ENCODE measurements at places on chromosomes 4 and X.
A peak's percentile ranks its signal among the peaks of the same experiment; 100 is the strongest.

DNA sequence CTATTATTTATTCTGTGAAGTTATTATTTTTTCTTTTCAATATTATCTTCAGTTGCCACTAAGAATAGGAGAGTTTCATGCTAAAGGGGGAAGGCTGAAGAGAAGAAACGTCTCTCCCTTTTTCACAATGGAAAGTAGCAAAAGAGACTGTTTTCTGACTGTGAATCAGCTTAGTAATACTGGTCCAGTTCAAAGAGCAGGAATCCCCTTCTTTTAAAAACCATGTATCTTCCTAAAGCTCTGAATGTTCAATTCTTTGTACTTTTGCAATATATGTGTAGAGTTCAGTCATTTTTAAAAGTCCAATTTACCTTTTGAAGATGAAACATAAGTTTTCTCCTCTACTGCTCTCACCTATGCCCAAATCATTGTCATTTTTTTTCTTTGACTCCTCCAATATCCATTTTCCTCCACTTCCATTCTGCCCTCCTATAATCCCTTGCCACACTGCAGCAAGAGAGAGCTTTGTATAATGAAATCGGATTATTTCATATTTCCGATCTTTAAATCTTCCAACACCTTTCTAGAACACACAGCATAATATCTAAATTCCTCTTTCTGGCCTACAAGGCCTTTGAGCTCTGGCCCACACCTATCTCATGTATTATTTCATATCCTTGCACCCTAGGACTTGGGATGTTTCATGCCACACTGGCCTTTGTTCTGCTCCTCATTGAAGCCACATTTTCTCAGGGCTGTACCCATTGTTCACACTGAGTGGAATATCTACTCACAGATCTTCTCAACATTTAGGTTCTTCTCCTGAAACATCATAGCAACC lies 195.3 kb downstream of the CAMK2D start:
- DNase-seq, result no peak

DNA sequence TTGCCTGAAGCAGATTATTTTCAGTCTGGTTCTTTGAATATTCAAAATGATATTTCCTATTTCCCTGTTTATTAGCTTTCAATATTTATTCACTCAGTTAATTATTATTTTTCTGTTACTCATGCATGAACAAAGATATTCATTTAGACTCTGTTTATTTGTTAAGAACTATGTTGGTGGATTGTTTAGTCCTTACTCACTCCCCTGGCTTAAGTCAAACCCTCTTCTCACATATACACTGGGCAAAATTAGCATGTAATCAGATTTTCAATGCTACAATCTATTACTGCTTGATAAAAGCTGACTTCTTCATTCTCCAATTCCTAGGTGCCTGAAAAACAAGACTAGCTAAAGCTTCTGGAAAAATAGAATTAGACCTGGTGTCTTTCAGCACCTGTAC lies 335.8 kb downstream of the FAT4 start:
- no peak for DNase-seq

DNA sequence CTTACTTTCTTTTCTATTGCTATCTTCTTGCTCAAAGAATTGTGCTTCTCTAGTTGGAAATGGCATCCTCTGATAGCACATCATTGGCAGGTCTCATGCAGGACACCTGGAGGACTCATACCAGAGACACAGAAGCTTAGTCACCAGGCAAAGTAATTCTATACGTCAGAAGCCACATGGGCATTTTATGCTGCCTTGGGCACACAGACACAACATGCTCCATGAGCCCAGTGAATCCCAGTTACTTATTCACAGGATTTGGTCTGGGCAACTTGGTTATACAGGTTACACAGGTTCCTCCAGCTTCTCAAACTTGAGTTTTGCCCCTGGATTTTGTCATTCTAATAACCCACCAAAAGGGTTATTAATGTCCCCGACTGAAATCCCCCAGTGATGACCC lies 7.1 kb downstream of the RASSF6 start:
- no peak for DNase-seq

- no peak for DNase-seq
Measured at GRCh38 chr4:124873361-124874171, 161.0 kb upstream of the ANKRD50 start.

- no peak for DNase-seq
Measured at GRCh38 chrX:143854006-143854405, 29.9 kb upstream of the UBE2NL start.

GRCh38 chr4:3388471-3389232 lies 53.1 kb upstream of the HGFAC start:
- DNase-seq, result peak; percentile 78

DNA sequence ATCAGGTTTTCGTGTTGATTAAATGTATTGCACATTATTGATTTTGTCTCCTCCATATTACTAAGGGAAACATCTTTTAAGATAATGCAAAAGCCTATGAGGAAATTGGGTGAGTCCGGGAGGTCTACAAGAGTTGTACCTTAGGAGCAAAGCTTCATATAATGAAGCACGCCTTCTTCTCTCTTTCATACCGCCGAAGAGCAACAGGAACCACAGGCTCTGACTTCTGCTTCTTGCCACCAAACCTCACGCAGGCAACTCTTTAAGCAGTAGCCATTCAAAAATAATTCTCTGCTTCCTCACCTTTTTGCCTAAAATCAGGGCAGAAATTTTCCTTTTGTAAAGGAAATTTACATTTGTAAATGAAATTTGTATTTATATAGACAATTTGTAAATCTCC lies 139.6 kb downstream of the SPRY1 start:
- DNase-seq, result no peak

- DNase-seq, result no peak
Measured at GRCh38 chr4:19913650-19914049, 338.1 kb upstream of the SLIT2 start.

- no peak for DNase-seq
Measured at GRCh38 chr4:4720646-4721045, 138.8 kb upstream of the MSX1 start.

- DNase-seq, result no peak
Measured at GRCh38 chrX:106899276-106899675, 3.9 kb downstream of the RIPPLY1 start.
